GM23248 (cell line): ENCODE measurements at places on chromosomes 2 and 18. TPM values are rescaled to one million over a fixed set of nuclear protein-coding genes. Genes with fewer than 3 reads are reported as not detected.

The WDR75 gene
- 30.5 and 44.1 TPM in 2 replicates for total RNA-seq

The LYG2 gene
- total RNA-seq: not detected in 2 replicates

The ABCG8 gene
- not detected in 2 replicates for total RNA-seq

The CNTNAP5 gene
- not detected in 2 replicates for total RNA-seq

The GPR75 gene
- 0.43 and 2.1 TPM in 2 replicates for total RNA-seq

The FAM237A gene
- not detected in 2 replicates for total RNA-seq

The PSME4 gene
- 29.3 and 40.1 TPM in 2 replicates for total RNA-seq

The CDH20 gene
- total RNA-seq: not detected in 2 replicates

The ATP8B1 gene
- total RNA-seq: 43.4 and 43.9 TPM in 2 replicates

The OTOS gene
- not detected in 2 replicates for total RNA-seq

The SCYGR4 gene
- not detected in 2 replicates for total RNA-seq

The PDE1A gene
- 1.9 and 16.3 TPM in 2 replicates for total RNA-seq

The DNAJC5G gene
- total RNA-seq: not detected in 2 replicates

The CRIM1 gene
- total RNA-seq: 485 and 499 TPM in 2 replicates

The TUBA3E gene
- total RNA-seq: not detected in 2 replicates

The TRIB2 gene
- total RNA-seq: 43.8 and 46.9 TPM in 2 replicates

The C2orf74 gene
- total RNA-seq: 2.8 and 7.7 TPM in 2 replicates

The MC5R gene
- not detected in 2 replicates for total RNA-seq

The MLPH gene
- 4.7 and 8.1 TPM in 2 replicates for total RNA-seq

The WDSUB1 gene
- total RNA-seq: 4.2 and 6.7 TPM in 2 replicates

The ABCA12 gene
- not detected in 2 replicates for total RNA-seq

The IL36B gene
- not detected in 2 replicates for total RNA-seq

The CCDC102B gene
- total RNA-seq: 0.89 and 3.2 TPM in 2 replicates

The GALR1 gene
- total RNA-seq: not detected in 2 replicates

The LYG1 gene
- total RNA-seq: not detected in 2 replicates

The ALK gene
- under 0.01 TPM in 1 of 2 replicates, not detected in the other for total RNA-seq

The EVX2 gene
- total RNA-seq: not detected in 2 replicates

The RSAD2 gene
- not detected in 2 replicates for total RNA-seq

The MDH1B gene
- total RNA-seq: 0.25 and 0.54 TPM in 2 replicates

The OSR1 gene
- 9.1 and 16.9 TPM in 2 replicates for total RNA-seq

The ST6GAL2 gene
- total RNA-seq: not detected in 2 replicates

The RESP18 gene
- total RNA-seq: not detected in 2 replicates

The CAMKMT gene
- 3.1 and 7.5 TPM in 2 replicates for total RNA-seq

The ZAP70 gene
- not detected in 2 replicates for total RNA-seq

The TMEM127 gene
- 43.6 and 46.8 TPM in 2 replicates for total RNA-seq

The LCT gene
- total RNA-seq: under 0.01 and 0.25 TPM in 2 replicates

The DUSP19 gene
- 2.3 and 5.3 TPM in 2 replicates for total RNA-seq

The PROKR1 gene
- total RNA-seq: 0.11 TPM in 1 of 2 replicates, not detected in the other

The TBR1 gene
- total RNA-seq: 0.97 TPM in 1 of 2 replicates, not detected in the other

The IL1A gene
- 0.54 TPM in 1 of 2 replicates, not detected in the other for total RNA-seq

The BMP10 gene
- total RNA-seq: not detected in 2 replicates

The SLC4A5 gene
- 0.32 and 0.38 TPM in 2 replicates for total RNA-seq

The ACKR3 gene
- total RNA-seq: 6.1 and 10.1 TPM in 2 replicates

The CYTIP gene
- total RNA-seq: not detected in 2 replicates

The FAM161A gene
- 0.25 and 0.76 TPM in 2 replicates for total RNA-seq
